K562 (cell line): ENCODE measurements at places on chromosomes 1 and 21. TPM values are rescaled to one million over a fixed set of nuclear protein-coding genes. Genes with fewer than 3 reads are reported as not detected.

NPPB gene
- not detected in 2 replicates for total RNA-seq

GUCA2A gene
- not detected in 2 replicates for total RNA-seq

CEPT1 gene
- 35.5 and 45.7 TPM in 2 replicates for total RNA-seq

MCOLN2 gene
- total RNA-seq: 0.18 and 0.27 TPM in 2 replicates

SLFNL1 gene
- 0.07 TPM in 1 of 2 replicates, not detected in the other for total RNA-seq

KRTAP19-5 gene
- total RNA-seq: not detected in 2 replicates

NTRK1 gene
- 28.0 and 30.0 TPM in 2 replicates for total RNA-seq

APCS gene
- total RNA-seq: 0.29 and 0.34 TPM in 2 replicates

PRAMEF27 gene
- total RNA-seq: not detected in 2 replicates

CCDC181 gene
- total RNA-seq: not detected in 2 replicates

XPR1 gene
- 36.9 and 38.6 TPM in 2 replicates for total RNA-seq

NECTIN4 gene
- total RNA-seq: 0.09 TPM in 1 of 2 replicates, not detected in the other

NBPF6 gene
- 6.1 and 6.5 TPM in 2 replicates for total RNA-seq

LPAR3 gene
- total RNA-seq: 0.11 TPM in 2 replicates

ADAMTS1 gene
- total RNA-seq: 0.34 and 0.58 TPM in 2 replicates

EDN2 gene
- total RNA-seq: not detected in 2 replicates

FALEC gene
- total RNA-seq: 0.51 TPM in 1 of 2 replicates, not detected in the other

OR10J1 gene
- not detected in 2 replicates for total RNA-seq

KCNK2 gene
- total RNA-seq: 0.13 and 0.42 TPM in 2 replicates

SUMO3 gene
- total RNA-seq: 120 TPM in 2 replicates

NBPF11 gene
- total RNA-seq: 6.5 and 8.0 TPM in 2 replicates

TADA1 gene
- 20.5 and 21.2 TPM in 2 replicates for total RNA-seq

FMN2 gene
- total RNA-seq: 0.16 TPM in 1 of 2 replicates, not detected in the other

LMOD1 gene
- total RNA-seq: 0.42 and 0.54 TPM in 2 replicates

LMX1A gene
- total RNA-seq: not detected in 2 replicates

TACSTD2 gene
- total RNA-seq: 0.16 and 0.31 TPM in 2 replicates

BACE2 gene
- 0.07 and 0.24 TPM in 2 replicates for total RNA-seq

VTCN1 gene
- total RNA-seq: not detected in 2 replicates

CYP4B1 gene
- 0.56 and 0.69 TPM in 2 replicates for total RNA-seq

BTBD19 gene
- 1.7 and 2.0 TPM in 2 replicates for total RNA-seq

DTL gene
- total RNA-seq: 64.3 and 74.4 TPM in 2 replicates

COL6A1 gene
- 1.2 and 1.3 TPM in 2 replicates for total RNA-seq

CADM3 gene
- not detected in 2 replicates for total RNA-seq

C1QTNF12 gene
- total RNA-seq: 2.2 and 3.7 TPM in 2 replicates

F13B gene
- total RNA-seq: not detected in 2 replicates

SPRR2E gene
- total RNA-seq: not detected in 2 replicates

FTCD gene
- total RNA-seq: 0.74 and 1.1 TPM in 2 replicates

F3 gene
- 0.09 and 0.24 TPM in 2 replicates for total RNA-seq

GLMN gene
- 13.9 and 14.6 TPM in 2 replicates for total RNA-seq

INKA2 gene
- 0.45 and 1.4 TPM in 2 replicates for total RNA-seq

DISP1 gene
- 0.02 and 0.09 TPM in 2 replicates for total RNA-seq

CAPN8 gene
- not detected in 2 replicates for total RNA-seq

SLC25A34 gene
- 0.13 and 0.16 TPM in 2 replicates for total RNA-seq

LAMB3 gene
- total RNA-seq: 1.3 and 1.9 TPM in 2 replicates

CFHR1 gene
- 0.18 TPM in 1 of 2 replicates, not detected in the other for total RNA-seq

FCRL6 gene
- total RNA-seq: not detected in 2 replicates

HHAT gene
- total RNA-seq: 0.11 and 0.13 TPM in 2 replicates

RPTN gene
- total RNA-seq: not detected in 2 replicates

SDHB gene
- total RNA-seq: 263 and 299 TPM in 2 replicates

ADGRB2 gene
- total RNA-seq: 0.22 and 0.34 TPM in 2 replicates

CNR2 gene
- not detected in 2 replicates for total RNA-seq

CELA3B gene
- 3.1 and 3.8 TPM in 2 replicates for total RNA-seq

CSMD2 gene
- total RNA-seq: not detected in 2 replicates

CCDC185 gene
- not detected in 2 replicates for total RNA-seq

A3GALT2 gene
- not detected in 2 replicates for total RNA-seq

TMEM82 gene
- total RNA-seq: not detected in 2 replicates

TRIM58 gene
- total RNA-seq: 19.1 and 19.8 TPM in 2 replicates
